GOT3 (cell line): ENCODE measurements at places on chromosomes 5 and 9.

DNA sequence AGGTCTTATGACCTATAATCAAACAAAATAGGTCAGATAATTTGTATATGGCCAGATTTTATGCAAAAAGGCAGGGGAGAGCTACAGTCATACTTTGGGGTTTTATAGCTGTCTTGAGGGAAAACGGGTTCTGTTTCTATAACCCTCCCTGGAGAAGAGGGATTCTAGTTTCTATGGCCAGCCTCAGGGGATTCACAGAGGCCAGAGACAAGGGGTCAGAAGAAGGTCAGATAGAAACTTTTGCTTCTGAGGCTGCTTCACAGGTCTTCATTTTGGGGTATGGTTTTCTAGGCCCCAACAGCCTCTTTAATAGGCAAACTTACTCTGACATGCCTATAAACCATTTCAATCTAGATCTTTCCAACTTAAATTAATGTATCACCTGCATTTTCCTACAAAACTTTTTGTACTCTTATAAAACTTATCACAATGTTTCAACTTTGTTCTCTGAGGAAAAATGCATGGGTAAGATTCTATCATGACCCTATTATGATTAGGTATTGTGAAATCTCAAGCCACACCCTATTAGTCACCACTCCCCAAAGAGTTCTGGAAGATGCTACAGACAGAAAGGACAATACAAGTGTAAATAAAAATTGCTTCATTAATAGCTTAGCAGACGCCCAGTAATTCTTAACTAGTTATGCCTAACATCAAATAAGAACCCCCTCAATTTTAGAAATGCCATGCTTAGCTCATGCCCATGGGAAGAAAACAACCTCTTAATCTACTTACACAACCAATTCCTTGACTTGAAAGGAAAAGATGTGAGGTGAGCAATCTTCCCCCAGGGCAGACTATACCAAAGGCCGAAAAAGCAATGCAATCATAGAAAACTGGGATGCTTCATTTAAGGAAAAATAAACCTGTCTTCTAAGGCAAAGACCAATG is 396.6 kb downstream of the TLR4 start:
- DNase-seq = no peak

DNA sequence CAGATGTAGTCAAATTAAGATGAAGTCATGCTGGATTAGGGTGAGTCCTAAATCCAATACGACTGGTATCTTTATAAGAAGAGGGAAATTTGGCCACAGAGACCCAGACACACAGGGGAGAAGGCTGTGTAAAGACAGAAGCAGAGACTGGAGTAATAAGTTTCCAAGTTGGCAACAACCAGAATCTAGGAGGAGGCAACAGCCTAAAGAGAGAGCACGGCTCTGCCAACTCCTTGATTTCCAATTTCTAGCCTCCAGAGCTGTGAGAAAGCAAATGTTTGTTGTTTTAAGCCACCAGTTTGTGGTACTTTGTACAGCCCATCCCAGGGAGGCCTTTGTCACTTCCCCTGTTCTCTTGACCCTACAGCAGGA is 74.4 kb downstream of the ATG10 start:
- no peak for DNase-seq

GRCh38 chr9:37417252-37417803 is 5.2 kb upstream of the GRHPR start:
- DNase-seq = no peak

- DNase-seq = no peak
These were observed 14.2 kb upstream of the CCNB1 start for GRCh38 chr5:69152731-69153130.

DNA sequence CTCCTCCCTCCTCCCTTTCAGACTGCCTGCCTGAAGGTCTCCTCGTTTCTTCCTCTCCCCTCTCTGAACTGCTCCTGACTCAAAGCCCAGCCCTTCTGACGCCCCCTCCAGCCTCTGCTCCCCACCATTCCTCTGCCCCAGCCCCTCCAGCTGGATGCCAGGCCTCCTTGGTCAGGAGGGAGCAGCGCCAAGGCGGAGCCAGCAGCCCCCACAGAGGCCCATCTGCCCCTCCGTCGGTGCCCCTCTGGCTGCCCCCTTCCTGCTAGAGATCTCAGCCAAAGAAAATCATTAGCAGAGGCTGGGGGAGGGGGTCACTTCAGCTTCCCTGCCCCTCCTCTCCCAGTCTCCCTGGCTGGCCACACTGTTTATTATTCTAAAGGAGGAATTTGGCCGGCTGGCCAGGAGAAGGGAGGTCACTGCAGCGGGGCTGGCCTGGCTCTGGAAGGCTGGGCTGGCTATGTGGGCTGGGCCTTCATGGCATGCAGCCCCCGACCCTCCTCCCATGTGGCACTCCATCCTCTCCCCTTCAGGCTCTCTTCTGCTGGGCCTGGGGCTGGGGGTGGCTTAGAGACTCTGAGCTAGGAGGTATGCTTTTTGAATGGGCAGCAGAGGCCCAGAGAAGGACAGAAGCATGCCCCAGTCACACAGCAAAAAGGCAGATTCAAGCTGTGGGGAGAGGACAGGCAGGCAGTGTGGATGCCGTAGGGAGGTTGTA is 16.9 kb downstream of the PDGFRB start:
- DNase-seq = no peak

DNA sequence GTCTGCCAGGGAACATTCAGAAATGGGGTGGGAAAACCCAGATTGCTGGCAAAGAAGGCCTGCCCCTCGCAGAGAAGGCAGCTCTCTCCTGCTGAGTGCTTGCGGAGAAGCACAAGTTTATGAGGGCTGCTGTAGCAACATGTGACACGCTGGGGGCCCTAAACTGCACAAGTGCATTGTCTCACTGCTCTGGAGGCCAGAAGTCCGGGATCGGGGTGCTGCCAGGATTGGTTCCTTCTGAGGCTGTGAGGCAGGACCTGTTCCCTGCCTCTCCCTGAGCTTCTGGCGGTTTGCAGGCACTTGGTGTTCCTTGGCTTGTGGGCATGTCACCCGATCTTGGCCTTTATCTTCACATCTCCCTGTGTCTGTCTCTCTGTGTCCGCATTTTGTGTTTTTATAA is 75.6 kb upstream of the NEURL1B start:
- no peak for DNase-seq

- no peak for DNase-seq
These were observed 9.7 kb downstream of the SPATA9 start for GRCh38 chr5:95673081-95673480.

DNA sequence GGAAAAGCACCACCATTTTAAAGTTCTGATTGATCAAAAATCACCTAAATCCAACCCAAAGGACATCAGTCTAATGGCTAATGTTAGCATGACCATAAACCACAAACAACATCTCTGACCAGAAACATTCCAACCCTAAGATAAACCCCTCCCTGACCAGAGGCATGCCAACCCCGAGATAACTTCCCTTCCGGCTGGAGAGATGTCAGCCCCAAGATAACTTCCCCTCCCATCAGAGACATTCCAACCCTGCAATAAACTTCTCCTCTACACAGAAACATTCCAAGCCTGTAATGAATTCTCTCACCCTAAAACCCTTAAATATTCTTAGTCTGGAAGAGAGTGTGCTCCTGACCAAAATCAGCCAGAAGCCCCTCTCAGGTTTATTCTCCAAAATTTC is 364.3 kb downstream of the KCNN2 start:
- no peak for DNase-seq

DNA sequence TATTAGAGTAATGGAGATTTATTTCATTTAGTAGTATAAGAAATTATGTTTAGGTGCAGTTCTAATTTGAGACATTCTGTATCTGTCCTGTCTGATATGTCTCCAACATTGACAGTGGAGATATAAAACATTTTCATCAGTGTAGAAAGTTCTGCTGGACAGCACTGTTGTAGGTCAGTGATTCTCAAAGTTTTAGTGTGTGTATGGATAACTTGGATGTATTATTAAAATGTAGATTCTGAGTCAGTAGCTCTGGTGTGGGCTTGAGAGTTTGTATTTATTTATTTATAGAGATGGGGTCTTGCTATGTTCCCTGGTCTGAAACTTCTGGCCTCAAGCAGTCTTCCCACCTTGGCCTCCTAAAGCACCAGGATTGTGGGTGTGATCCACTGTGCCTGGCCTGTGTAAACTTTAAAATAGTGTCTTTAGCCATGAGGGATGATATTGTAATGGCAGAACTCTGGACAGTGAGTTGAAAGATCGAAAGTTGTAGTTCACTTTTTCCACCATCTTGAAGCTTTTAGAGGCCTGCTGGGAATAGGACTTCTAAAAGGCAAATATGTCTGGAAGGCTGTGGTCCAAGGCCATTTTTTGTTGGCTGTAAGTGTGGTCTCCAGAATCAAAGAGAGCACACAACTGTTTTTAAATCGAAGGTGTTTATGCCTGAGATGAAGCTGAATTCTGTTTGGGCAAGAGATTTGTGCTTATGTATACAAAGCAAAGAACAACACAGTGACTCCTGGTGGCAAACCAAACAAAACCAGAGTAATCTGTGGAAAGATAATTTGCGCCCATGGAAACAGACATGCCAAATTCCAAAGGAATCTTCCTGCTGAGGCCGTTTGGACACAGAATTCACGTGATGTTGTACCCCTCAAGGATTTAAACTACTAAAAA is 12.4 kb downstream of the UBAP1 start:
- no peak for DNase-seq

DNA sequence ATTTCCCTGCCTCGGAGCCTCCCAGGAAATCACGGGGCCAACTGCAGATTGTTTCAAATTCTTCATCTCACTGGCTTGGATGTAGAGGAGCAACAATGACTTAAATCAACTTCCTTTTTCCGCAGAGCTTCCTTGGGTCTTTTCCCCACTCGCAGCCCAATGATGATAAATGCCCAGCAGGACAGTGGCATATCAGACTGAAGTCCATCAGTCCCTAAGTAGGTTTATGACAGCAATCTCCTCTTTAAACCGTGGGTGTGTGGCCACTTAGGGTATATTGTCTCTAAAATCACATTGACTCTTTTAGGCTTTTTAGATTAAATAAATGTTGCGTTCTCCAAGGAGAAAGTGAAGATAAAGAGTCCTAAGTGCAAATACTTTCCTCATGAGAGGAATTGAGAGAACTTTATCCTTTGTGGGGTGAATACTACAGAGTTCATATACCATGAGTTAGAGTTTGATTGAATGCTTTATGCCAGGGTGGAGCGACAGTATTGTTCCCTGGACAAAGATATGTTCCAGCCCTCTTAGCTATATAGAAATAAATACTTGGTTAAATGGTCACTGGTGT is 59.1 kb downstream of the IQGAP2 start:
- DNase-seq = no peak

- no peak for DNase-seq
These were observed 355.9 kb downstream of the RAB3C start for GRCh38 chr5:58938563-58939424.

- DNase-seq = no peak
These were observed 94.5 kb upstream of the SHB start for GRCh38 chr9:38163518-38163917.

DNA sequence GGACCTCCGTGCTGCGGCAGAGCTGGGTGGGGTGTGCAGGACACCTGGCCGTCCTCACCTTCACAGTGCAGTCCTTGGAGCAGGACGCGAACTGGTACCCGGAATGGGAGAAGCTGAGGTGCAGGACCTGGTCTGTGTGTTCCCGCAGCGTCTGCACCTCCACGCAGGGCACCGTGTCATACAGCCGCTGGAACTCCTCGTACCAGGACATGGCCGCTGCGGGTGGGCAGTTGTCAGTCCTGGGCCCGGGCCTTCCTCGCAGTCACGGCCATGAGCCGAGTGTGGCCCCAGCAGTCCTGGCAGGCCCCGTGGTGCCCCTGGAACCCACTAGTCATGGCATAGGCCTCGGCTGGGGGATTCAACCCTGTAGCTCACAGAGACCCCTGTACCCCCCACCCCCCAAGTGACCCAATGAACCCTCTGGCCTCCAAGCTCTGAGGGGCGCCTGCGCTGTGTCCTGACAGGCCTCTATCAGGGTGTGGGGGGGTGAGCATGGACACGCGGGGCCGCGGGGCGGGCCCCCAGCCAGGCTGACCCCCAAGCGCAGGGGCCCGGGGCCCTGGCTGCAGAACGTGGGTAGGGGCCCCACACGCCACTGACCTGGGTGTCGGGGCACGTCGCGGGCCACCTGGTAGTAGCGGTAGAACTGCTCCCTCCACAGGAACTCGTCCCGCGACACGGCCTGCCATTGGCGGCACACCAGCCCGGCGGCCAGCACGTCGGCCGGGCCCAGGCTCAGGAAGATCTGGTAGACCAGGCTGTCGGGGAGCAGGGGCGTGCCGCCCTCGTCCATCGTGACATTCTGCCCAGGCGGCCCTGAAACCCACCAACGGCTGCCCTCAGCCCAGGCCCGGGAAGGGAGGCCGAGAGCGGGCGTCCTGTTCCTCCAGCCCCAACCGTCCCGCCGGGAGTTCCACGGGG is 987 bp downstream of the FBXW5 start:
- no peak for DNase-seq

- no peak for DNase-seq
These were observed 1.5 kb downstream of the FAM170A start for GRCh38 chr5:119630752-119631440.

GRCh38 chr5:127599320-127599719 is 49.6 kb upstream of the CTXN3 start:
- no peak for DNase-seq

GRCh38 chr9:87751423-87751822 is 25.5 kb downstream of the CTSL start:
- DNase-seq = no peak

- no peak for DNase-seq
These were observed 125.5 kb upstream of the RAI14 start for GRCh38 chr5:34530637-34531036.

DNA sequence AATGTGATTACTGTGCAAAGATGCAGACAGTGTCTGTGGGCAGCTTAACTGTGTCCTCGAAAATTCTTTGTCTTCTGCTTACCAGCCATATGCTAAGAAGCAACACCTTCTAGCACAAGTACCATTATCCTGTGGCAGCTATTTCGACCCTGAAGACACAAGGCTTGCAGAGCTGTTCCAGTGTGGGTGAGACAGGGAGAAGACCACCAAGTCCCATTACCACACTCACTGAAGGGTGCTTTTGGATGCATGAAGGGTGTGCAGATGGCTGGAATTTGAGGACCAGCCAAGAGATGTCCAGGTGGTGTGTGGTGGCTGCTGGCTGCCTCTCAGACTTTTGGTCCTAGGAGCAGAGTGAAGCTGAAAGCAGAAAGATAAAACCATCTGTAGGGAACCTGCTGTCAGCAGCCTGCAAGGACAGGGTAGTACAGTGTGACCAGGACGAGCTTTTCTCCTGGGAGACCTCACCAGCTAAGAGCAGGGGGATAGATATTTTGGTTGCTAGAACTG is 161.8 kb downstream of the ICE1 start:
- no peak for DNase-seq
